ENCODE measurements at places on chromosomes 12 and 14. TPM values are rescaled to one million over a fixed set of nuclear protein-coding genes. Genes with fewer than 3 reads are reported as not detected.

SLCO1C1 gene
- total RNA-seq, result not detected

LEMD3 gene
- 12.7 TPM for total RNA-seq

KIF26A gene
- 2.8 TPM for total RNA-seq

TPH2 gene
- not detected for total RNA-seq

RNF212B gene
- total RNA-seq, result not detected

All from A549 treated with RU486 at 1 μM for 4 hours (cell line).